ENCODE measurements at places on chromosomes 3 and 15. TPM values are rescaled to one million over a fixed set of nuclear protein-coding genes. Genes with fewer than 3 reads are reported as not detected.

Gene MESP2
- total RNA-seq = 0.30 TPM

Gene CCR8
- not detected for total RNA-seq

Gene MINAR1
- 1.8 TPM for total RNA-seq

Gene PDZRN3
- 12.3 TPM for total RNA-seq

Gene SI
- not detected for total RNA-seq

Gene SPINT1
- 0.78 TPM for total RNA-seq

Gene MEGF11
- total RNA-seq = not detected

Gene HYAL2
- 96.6 TPM for total RNA-seq

Gene GOLGA6L7
- total RNA-seq = not detected

Gene SLC25A36
- total RNA-seq = 79.9 TPM

Gene PCOLCE2
- total RNA-seq = 29.4 TPM

Gene LMAN1L
- total RNA-seq = not detected
